ENCODE measurements at places on chromosomes 7 and 10. TPM values are rescaled to one million over a fixed set of nuclear protein-coding genes. Genes with fewer than 3 reads are reported as not detected.

The WDR86 gene
- total RNA-seq, result 7.0 TPM

- DNase-seq, result no peak
These were observed 149.3 kb downstream of the FGFR2 start for GRCh38 chr10:121448766-121449421.

The HOXA3 gene
- total RNA-seq, result 4.0 TPM

The PILRA gene
- 12.8 TPM for total RNA-seq

GRCh38 chr10:102431452-102432124, 786 bp downstream of the CUEDC2 start:
- no peak for DNase-seq

DNA sequence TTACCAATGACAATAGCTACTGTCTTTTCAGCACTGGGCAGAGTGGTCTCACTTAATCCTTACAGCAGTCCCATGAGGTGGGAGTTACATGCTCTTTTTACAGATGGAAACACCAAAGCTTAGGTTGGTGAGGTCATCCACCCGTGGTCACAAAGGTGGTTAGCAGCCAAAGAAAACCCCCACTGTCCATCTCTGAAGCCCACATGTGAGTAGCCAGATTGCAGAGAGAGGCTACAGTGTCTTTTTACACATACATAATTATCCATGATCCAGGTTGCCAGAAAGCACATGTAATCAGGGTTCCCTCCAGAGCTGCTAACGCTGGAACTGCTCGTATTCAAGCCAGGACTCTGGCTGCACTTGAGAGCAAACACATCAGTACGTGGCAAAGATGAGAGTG, 24.6 kb upstream of the ANKRD2 start:
- no peak for DNase-seq

The TMEM130 gene
- 0.89 TPM for total RNA-seq

The ITGB8 gene
- total RNA-seq, result 8.7 TPM

The SNX13 gene
- total RNA-seq, result 70.2 TPM

GRCh38 chr10:1070919-1071318, 14.7 kb downstream of the WDR37 start:
- DNase-seq, result no peak

DNA sequence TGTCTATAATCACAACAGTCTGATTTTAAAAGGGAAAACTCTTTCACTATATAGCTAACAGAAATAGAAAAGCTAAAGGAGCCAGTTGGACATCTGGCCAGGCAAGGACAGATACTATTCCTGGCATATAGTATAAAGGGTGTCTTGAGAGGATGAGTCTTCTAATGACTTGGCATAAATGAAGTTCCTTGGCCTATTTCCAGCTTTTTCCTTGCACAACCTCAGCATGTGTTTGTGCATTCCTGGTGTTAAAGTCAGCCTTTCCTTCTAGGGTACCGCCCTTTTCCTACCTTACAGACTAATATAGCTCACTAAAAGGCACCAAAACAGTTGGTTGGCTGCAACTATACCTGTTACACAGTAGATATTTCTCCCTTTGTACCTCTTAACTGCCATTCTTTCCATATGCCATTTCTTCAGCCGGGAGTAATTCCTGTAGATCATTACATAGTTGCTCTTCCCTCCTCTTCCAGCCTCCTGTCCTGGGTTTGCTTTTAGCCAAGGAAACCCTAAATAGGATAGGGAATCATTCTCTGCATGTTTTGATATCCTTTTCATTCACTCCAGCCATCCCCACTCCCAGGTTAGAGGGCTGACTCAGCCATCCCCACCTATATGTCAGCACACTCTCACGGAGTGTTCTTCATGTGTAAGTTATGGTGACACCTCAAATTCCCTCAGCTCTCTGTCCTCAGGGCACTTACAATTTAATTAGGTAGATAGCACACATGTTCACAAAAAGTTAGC, 102.1 kb upstream of the MDFIC start:
- peak; percentile 5 for DNase-seq

DNA sequence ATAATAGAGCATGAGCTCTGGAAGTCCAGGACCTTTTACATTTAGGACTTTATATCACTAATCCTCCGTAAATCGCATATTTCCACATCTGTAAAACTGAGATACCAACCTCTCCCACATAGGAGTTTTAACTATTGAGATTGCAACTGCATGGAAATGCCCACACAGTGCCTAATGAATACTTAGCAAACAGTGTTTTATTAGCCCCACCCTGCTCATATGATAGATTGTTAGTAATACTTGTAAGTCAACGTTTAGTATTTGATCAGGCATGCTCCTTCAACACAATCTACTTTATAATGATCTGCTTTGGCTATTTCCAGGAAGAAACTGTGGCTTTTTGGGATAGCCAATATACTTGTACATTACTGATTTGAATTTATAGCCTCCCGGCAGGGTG, 8.5 kb downstream of the PDZD8 start:
- no peak for DNase-seq

The FAM25C gene
- total RNA-seq, result not detected

The ATRNL1 gene
- total RNA-seq, result 28.4 TPM

The WAC gene
- total RNA-seq, result 131 TPM

The SND1 gene
- 144 TPM for total RNA-seq

DNA sequence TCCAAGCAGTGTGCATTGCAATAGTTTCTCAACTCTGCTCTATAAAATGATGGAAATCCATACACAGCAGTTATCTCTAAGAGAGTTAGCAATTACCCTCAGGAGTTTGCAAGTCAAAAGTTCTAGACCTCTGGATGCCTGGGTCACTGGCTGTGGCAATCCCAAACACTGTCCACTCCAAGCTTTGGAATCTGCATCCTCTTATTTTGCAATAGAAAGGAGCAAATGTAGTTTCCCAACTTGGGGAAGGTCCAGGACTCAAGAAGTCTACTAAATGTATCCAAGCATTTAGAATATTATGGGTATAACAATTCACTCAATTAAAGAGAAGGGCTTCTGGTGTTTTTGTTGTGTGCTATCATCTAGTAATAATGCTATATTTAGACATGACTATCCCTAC, 131.3 kb upstream of the NRP1 start:
- DNase-seq, result no peak

The RET gene
- total RNA-seq, result 3.0 TPM

The PDK4 gene
- total RNA-seq, result 473 TPM

- DNase-seq, result no peak
These were observed 73.6 kb downstream of the JMJD1C start for GRCh38 chr10:63392224-63392623.

DNA sequence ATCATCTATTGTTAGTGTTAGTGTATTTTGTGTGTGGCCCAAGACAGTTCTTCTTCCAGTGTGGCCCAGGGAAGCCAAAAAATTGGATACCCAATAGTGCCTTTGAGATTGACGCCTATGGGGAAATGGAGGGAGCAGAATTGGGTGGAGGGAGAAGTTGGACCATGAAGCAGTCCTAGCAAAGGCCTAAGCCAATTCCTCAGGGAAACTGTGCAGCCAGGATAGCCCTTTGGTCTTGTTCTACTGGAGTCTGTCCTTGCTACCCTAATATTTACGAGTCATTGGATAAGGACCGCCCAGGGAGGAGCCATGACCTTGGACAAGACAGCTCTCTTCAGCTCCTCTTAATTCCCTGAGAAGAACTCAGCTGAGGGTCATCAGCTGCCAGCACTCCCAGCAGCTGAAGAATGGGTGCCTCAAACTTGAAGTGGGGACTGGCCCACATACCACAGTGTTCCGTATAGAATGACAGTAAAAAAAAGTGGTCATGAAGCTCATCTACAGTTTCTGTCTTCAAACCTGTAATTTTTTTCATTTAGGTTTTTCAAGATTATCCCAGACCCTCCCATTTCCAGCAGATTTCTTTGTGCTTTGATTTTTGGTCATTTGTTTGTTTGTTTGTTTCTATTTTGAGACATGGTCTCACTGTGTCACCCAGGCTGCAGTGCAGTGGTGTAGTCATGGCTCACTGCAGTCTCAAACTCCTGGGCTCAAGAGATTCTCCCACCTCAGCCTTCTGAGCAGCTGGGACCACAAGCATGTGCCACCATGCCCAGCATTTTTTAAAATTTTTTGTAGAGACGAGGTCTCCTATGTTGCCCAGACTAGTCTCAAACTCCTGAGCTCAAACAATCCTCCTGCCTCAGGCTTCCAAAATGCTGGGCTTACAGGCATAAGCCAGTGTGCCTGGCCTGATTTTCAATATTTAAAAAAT, 81.2 kb downstream of the C1GALT1 start:
- DNase-seq, result no peak

DNA sequence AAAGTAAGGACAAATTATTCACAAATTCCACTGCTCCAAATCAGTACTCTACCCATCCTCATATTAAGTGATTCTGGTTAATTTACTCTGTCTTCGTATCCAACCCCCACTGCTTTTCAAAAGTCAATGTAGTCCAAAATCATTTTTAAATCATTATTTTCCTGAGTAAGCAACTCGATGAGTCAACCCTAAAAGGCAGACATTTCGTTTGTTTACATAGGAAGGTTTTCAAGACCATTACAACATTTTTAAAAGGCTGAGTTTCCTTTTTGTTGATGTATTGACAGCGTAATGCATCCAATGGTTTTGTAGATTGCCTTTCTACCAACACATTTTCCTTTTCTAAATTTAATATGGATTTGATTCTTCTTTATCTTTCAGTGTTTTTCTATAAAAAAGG, 523.0 kb upstream of the ANKRD30A start:
- no peak for DNase-seq

DNA sequence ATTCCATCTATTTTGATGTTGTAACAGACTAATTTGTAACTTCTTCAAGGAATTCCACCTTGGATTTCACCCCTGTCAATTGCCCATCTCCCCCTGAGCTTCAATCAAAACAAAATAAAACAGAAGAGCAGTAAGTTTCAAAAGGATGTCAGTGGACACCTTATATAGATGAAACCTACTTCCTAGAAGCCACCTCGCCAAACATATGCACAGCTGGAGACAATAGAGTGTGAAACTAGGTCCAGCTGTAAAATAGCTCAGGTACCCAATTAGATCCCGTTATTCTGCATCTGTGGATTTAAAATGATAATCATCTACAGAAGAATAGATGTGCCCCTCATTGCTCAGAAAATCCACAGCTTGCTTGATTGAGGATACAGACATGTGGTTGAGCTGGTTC, 598.6 kb downstream of the SH2D4B start:
- no peak for DNase-seq

DNA sequence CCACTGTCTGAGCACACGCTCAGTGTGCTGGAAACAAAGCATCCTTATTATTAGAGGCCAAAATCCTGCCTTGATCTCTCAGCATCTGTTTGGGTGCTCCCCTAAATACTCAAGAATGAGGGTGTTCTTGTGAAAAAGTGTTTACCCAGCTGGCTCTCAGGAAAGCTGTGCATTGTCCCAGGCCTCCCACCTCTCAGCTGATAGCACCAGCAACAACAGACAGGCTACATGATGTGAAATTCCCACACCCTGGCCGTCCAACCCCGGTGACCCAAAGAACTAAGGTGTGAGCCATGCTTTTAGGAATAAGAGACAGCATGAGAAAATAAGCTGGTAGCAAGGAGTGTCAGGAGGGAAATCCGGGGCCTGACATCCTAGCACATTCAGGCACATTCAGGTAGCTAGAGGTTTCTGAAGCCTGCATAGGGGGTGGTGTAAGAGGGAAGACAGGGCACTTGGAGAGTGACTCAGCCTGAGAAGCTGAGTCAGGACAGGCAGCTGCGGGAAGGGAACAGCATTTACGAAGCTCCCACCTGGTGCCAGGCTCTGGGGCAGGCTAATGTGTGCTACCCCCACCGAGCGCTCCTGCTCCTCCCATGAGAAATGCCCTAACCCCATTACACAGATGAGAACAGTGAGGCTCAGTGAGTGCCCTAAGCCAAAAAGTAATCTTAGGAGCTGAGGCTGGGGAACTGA, 205.6 kb downstream of the GRID1 start:
- DNase-seq, result no peak

DNA sequence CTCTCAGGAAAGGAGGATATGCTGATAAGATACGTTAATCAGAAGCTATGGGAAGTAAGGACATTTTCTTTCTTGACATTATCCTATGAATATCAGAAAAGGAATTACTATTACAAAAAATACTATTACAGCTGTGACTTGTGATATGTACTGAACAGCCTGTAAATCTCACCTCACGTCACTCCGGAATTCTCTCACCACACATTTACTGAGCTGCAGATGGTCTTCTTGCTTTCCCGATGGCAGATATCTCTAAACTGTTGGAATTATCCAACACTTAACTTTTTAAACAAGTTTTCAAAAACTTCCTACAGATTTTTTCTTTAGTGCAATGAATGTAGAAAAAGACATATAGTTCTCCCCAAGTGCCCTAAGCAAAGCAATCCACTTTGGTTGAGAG, 313.4 kb downstream of the GPR37 start:
- DNase-seq, result no peak

DNA sequence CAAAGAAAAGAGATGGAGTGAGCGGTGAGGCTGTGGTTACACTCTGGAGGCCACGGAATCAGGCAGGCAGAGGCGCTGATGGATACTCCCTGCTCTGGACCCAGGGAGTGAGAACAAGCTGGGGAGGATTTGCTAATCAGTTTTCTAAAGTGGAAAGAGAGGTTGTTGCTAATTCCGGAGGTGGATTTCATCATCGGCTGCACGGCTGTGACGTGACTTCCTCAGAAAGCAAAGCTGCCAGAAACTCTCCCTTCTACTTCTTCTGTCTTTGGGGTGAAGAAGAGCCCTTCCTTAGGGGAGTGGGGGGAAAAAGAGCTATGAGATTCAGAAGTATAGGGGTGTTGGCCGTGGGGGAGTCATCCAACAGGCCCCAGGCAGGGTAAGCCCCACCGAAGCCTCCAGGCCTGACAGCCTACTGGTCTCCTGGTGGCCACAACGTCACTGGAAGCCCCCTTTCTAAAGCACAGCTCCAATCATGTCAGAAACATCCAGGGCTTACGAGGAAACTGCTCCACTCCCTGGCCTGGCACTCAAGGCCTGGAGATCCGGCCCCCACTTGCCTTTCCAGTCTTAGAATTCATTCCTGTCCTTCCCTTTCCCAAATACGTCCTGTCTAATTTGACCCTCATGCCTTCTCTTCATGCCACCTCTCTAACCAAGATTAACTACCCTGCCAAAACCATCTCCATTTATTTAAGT, 114.5 kb downstream of the HIP1 start:
- DNase-seq, result peak; percentile 40

DNA sequence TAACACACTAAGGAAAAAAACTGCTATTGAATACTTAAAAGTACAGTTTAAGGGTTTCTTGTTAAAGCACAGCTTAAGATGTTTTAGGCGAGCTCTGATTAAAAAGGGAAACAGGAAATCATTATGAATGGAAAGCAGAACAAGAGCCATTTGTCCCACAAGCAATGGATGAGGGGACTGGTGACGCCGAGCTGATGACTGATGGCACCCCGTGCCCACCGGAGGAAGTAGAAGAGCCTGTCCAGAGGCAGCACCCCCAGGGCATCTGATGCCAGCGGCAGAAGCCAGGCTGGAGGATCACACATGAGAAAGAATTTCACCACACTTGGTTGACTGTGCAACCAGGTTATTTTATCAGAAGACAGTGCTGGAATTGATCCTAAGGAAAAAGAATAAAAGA, 15.0 kb upstream of the INSIG1 start:
- DNase-seq, result peak; percentile 37

Measured in adrenal gland (tissue), 19 donors.